Anterior cingulate cortex (tissue), 58 donors: ENCODE measurements at places on chromosomes 2 and 18.

GRCh38 chr2:228827056-228827700, 443.9 kb downstream of the PID1 start:
- no peak for DNase-seq

- no peak for DNase-seq
These were observed 24.4 kb upstream of the AGFG1 start for GRCh38 chr2:227447606-227448005.

- DNase-seq, result no peak
These were observed 62.4 kb downstream of the PPP1R1C start for GRCh38 chr2:182048088-182048487.

DNA sequence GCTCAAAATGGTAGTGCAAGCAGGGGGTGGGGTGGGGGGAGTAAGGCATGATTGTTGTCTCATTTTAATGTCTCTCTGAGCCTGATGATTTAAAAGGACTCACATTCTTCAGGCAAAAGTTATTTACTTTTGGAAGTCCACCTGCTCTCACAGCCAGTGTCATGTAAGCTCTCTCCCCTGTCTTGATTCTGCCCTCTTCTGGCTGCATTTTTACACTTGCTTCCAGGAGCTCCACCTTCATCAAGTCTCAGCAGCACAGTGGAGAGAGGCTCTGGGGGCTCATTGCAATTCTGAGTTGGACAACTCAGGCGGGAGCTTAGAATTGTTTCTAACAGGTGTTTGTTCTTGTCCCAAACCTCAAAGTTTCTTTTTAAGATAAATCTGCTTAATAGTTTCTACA, 39.2 kb downstream of the GNAL start:
- DNase-seq, result no peak

- DNase-seq, result peak; percentile 10
These were observed 57.6 kb downstream of the SLC4A3 start for GRCh38 chr2:219684721-219685689.

- DNase-seq, result no peak
These were observed 14.8 kb downstream of the ASPRV1 start for GRCh38 chr2:69946351-69947324.

- no peak for DNase-seq
These were observed 151.5 kb upstream of the PKDCC start for GRCh38 chr2:41896186-41896846.

- no peak for DNase-seq
These were observed 1363.6 kb upstream of the CHAC2 start for GRCh38 chr2:52404046-52404445.

DNA sequence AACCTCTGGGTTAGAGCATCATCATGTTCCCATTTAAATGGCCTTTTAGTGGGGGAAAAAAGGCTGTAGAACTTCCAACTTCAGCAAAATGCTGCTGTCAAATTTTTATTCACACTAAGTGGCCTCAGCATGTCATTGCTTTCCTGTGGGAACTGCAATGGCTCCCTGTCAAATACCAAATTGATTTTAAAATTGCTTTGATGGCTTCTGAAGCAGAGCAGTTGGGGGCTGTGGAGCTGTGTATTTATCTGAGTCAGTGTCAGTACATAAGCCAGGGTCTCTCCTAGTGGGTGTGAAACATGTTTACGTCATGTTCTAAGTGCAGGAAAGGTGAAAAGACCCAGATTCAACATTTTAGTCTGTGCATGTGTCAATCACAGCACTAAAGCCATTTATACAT, 171.3 kb downstream of the CDH19 start:
- DNase-seq, result no peak

DNA sequence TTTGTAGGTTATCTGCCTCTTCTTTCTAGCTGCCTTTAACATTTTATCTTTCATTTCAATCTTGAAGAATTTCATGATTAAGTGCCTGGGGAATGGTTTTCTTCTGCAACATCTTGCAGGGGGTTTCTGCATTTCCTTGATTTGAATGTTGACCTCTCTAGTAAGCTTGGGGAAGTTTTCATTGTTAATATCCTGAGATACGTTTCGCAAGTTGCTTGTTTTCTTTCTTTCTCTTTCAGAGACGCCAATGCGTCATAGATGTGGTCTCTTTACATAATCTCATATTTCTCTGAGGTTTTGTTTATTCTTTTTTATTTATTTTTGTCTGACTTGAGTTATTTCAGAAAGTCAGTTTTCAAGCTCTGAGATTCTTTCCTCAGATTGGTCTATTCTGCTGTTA, 225.7 kb downstream of the XIRP2 start:
- DNase-seq, result no peak

DNA sequence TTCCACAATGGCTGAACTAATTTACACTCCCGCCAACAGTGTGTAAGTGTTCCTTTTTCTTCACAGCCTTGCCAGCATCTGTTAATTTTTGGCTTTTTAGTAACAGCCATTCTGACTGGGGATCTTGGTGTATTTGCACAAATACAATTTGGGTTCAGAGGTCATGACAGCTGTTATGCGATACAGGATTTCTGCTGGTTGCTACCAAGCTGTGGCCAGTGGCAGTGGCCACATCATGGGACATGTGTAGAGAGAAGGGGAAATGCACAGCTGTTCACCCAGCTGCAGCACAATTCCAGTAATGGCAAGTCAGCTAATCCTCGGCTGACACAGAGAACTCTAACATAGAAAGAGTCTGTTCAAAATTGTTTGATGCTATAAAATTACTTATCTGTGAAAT, 21.0 kb upstream of the SELENOI start:
- DNase-seq, result no peak

DNA sequence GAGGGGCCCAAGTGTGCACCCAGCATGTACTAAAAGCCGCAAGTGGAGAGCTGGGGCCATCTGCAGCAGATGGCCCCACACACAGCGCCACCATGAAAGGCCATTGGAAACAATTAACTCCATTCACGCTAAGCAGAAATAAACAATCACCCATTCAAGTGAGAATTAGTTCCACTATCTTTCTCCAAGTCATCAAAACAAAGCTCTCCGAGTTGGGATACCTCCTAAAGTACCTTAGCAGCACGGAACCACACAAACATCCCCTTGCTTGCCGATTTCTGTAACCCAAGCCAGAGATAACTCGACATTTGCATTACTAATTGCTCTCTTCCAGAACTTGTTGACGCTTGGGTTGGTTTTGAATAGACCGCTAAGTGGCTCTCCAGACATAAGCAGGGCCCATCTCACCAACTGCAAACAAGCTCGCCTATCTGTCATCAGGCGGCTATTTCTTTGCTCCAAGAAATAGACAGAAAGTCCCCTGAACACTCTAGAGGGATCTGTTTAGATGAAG, 840.6 kb upstream of the SALL3 start:
- DNase-seq, result no peak

- no peak for DNase-seq
These were observed 106.3 kb upstream of the CD302 start for GRCh38 chr2:159904127-159904958.

DNA sequence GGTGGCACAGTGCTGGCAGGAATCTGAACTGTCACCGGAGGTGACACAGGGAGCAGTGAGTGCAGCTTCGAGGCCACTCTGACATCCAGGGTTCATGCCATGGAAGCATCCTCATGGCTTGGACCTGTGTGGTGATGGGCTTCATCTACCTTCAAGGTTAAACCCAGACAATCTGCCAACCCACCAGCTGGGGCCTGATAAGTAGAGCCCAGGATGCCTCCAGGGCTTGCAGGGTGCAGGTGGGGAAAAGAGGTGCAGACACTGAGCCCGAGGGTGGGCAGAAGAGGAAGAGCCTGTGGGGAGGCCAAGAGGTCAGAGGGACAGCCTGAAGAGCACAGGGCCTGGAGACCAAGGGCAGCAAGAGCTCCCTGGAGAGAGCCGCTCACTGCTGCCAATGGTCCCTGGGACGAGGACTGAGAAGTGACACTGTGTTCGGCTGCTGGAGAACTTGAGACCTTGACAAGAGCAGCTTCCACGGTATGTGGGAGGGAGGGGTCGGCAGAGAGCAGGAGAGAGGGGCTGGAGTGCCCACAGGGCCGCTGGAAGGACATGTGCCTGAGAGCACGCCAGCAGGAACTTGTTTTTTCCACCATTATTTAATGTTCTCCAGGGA, 8.1 kb upstream of the HES6 start:
- no peak for DNase-seq

DNA sequence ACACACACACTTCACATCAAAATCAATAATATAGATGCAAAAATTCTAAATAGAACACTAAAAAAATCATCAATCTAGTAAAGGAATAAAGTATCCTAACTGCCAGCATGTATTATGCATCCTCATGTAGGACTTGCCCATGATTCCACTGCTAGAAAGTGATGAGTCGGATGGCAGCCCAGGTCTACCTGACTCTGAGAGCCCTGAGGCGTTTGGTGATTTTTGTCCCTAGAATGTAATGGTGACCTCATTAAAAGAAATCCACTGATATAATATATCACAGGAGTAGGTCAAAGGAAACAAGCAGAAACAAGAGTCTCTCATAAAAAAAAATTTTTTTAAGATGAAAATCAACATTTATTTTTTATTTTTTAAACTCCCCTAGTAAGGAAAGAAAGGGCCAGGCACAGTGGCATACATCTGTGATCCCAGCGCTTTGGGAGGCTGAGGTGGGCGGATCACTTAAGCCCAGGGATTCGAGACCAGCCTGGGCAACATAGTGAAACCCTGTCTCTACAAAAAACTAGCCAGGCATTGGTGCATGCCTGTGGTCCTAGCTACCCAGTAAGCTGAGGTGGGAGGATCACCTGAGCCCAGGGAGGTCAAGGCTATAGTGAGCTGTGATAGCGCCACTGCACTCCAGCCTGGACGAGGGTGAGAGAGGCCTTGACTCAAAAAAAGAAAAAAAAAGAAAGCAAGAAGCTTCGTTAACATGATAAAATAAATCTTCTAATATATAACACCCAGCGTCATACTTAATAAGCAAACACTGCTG, 24.4 kb upstream of the ACTG2 start:
- DNase-seq, result no peak

- no peak for DNase-seq
These were observed 218.9 kb upstream of the COPS8 start for GRCh38 chr2:236866542-236867340.

DNA sequence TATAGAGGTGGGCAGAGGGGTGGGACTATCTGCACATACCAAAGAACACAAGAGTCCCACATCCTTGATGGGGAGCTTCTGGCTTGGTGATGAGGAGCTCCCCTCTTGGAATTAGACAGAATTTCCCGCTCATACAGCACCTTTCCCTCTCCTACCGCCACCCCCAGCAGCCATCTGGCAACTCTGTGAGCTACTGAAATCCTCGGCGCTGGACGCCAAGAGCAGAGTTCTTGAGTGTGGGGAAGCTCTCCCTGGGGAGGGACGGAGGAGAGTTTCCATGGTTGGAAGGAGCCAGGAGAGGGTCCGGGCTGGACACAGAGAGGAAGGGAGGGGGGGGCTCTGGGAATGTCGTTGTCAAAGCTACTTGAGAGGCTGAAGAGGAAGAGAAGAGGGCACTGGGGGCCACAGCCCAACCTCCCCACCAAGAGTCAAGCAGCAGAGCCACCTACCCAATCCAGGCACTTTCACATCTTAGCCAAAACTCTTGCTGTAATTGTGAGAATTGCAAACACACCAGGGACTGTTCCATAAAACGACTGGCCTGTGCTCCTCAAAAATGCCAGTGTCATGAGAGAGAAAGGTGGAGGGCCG, 89.4 kb upstream of the MCFD2 start:
- no peak for DNase-seq

DNA sequence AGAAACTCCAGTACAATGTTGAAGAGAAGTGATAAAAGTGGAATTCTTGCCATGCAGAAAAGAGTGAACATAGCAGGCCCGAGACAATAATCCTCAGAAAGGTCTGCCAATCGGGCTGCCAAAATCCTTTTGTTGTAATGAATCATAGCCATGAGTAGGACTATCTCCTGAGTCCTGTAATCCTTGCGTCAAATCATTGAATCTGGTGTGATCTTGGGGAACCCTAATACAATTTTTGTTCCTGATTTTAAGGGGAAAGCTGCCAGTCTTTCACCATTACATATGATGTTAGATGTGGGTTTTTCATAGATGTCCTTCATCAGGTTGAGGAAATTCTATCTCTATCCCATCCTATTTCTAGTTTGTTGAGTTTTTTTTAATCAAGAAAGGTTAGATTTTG, 2.2 kb downstream of the TPGS2 start:
- no peak for DNase-seq

GRCh38 chr2:216118474-216118873, 9.3 kb downstream of the XRCC5 start:
- DNase-seq, result no peak

DNA sequence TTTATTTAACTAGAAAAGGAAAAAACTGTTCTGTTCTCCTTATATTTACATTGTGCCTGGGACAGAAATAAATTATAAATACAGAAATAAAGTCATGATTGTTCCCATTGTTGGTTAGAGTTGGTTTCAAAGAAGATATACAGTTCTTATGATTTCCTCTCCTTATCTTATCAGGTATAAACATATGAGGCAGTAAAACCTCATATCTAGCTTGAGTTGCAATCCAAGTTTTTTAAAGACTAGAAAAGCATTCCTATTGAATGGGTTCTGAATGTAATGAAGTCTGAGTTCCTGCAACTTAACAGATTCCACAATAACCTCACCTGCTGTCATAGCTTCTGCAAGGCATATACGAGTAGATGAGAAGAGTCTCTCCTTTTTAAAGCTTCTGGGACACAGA, 114.7 kb upstream of the CAVIN2 start:
- no peak for DNase-seq

DNA sequence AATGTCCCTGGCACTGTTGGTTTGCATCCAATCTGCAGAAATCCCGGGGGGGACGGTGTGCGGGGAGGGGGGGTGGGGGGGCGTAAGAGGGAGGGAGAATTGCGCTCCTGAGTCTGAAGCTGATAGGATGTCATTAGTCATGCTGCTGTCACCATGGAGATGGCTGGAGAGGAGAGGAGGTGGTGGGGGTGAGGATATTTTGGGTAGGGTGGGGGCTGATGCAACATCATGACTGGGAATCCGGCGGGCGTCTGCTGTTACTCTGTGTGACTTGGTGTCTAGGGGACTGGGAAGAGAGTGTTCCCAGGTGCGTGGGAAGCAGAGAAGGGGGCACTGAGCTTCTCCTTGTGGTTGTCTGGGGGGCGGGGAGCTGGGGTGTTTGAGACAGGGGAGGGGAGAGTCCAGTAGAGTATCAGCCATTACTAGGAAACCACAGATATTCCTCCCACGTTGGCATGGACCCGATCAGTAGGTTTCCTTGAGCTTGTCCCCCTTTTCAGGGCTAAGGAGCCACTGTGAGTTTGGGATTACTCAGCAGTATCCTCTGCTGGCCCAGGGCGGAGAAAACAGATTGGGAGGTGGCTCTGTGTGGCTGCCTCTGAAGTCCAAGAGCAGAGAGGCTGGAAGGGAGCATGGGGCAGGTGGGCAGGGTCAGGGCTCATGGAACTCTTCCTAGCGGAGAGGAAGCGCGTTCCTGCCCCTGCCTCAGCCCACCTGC, 18.9 kb downstream of the TET3 start:
- no peak for DNase-seq
